NCI-H2081 treated with DMSO at 0.1 percent for 48 hours (cell line): ENCODE measurements at places on chromosomes 16 and 17.

GRCh38 chr17:40910441-40910841 lies 25.4 kb upstream of the KRT20 start:
- DNase-seq, result no peak

GRCh38 chr17:75244133-75244866 lies 17.1 kb downstream of the GGA3 start:
- no peak for DNase-seq

DNA sequence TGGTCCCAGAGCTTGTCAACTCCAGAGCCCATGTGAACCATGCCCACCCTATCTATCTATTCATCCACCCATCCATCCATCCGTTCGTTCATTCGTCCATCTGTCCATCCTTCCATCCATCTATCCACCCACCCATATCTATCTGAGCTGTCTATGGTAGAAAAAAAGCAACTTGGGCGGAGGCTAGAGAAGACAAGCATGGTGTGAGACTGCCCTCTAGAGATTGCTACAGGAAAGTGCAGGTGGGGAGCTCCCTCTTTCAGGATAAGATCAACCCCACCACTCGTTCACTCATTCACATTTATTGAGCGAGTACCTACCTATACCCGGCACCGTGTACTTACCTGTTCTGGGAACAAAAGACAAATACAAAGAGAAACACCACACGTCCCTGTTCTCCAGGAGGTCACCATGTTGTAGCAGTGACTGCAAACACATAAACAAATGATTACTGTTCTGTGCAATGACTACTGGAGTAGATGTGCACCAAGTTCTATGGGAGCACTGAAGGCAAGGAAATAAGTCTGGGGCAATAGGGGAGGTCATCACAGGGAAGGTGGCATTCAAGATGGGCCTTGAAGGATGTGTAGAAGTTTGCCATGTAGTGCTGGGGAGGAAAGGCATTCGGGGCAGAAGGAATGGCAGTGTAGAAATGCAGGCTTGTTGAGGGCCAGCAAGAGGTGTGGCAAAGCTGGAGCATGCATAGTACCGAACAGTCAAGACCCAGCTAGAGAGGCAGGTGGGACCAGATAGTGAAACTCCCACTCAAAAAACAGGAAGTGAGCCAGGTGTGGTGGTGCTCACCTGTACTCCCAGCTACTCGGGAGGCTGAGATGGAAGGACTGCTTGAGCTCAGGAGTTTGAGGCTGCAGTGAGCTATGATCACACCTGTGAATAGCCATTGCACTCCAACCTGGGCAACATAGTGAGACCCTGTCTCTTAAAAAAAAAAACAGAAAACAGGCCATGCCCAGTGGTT lies 13.4 kb upstream of the ATP5MC1 start:
- peak; percentile 49 for DNase-seq

DNA sequence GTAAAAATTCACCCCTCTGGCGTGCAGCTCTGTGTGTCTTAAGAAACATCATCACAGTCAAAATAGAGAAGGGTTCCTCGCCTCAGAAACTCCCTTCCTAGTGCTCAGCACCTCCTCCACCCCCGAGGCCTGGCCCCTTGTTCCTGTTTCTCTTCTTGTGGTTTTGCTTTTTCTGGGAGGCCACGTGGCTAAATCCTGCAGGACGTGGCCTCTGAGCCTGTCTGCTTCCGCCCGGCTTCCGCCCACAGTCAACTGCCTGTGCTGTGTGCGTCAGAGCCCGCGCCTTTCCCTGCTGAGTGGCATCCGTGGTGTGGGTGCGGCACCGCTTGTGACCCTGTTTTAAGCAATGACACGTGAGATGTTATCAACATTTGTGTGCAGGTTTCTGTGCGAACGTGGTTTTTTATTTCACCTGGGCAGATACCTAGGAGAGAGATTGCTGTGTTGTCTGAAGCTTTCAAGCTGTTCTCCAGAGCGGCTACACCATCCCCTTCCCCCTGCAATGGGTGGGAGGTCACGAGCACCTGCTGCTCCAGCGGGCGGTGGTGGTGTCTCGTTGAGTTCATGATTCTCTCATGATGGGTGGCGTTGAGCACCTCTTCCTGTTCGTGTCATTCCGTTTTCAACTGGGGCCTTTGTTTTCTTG lies 21.7 kb downstream of the ACSF3 start:
- no peak for DNase-seq

DNA sequence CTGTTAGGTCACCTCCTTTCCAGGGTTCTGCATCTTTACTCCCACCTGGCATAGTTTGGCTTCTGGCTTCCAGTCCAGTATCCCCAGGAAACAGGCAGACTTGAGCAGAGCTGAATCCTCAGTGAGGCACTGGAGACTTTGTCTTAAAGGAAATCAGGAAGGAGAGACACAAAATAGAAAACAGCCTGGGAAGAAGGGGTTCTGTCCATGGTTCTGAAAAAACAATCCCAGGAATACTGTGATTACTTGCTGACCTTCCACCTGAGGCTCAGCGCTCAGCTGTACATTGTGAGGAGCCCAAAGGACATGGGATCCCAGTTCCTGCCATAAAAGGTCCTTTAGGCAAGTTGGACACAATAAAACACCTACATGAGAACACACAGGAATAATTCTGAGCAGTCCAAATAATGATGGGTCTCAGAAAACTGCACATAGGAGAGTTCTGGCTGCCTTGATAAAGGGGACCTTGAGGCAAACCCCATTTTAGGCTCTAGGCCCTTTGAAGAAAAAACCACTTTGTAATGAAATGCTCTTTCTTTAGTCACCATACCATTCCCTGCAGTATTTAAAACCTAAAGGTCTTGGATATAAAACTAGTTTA lies 81.4 kb upstream of the CRHR1 start:
- DNase-seq, result no peak

GRCh38 chr17:10624969-10625368 lies 32.1 kb downstream of the MYH3 start:
- DNase-seq, result no peak
